ENCODE measurements at places on chromosomes 2 and 18.

DNA sequence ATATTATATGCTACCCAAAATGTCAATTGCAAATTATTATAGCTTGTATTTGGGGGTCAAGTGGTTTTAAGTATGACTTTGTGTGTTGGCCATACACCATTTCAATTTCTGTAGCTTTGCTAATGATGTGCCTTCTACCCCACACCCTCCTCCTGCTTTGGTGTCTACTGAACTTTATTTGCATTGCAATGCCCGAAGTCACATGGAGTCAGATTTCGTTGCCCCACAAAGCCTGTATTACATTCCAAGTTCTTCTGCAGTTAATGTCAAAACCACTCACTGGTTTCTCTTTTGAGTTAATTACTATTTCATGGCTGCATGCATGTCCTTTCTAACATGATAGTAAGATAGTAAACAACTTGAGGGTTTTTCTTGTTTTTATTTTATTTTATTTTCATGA is 528.9 kb downstream of the RIT2 start:
- DNase-seq: no peak

DNA sequence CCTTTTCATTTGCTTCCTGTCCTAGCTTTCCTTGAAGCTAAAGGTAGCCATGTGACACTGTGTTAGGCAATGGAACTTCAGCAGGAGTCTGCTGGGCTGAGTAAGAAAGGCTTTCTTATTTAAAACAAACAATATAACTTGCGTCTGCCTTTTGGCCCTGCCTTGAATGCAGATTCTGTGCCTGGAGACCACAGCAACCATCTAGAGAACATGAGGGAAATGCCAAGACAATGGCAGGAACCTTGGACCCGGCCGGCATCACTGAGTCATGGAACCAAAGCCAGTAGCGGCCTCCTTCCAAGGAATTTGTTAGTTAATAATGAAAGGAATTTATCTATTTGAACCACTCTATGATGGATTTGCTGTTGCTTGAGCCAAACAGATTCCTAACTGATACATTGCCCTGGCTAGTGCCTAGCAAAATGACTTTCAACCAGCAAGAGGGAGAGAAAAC is 207.5 kb upstream of the EPHA4 start:
- no peak for DNase-seq

GRCh38 chr2:206980413-206980812 is 41.1 kb downstream of the CPO start:
- DNase-seq: no peak

DNA sequence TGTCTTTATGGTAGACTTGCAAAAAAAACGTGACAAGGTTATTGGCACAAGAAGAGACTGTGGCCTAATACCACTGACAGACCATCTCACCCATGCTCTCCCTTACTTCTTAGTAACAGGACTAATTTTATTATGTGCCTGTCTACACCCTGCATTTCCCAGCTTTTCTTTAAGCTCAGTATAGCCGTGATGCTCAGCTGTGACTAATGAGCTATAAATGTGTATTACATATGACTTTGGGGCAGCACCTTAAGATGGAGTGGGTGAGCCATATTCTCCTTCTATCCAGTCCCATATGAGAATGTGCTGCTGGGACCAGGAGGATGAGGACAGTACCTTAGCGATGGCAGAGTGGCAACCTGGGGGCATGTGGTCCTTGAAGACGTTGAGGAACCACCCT is 293.5 kb downstream of the RNF144A start:
- DNase-seq: no peak

All from foreskin melanocyte (primary cell).